ENCODE measurements at places on chromosomes 13 and 19. TPM values are rescaled to one million over a fixed set of nuclear protein-coding genes. Genes with fewer than 3 reads are reported as not detected.

The PEX11G gene
- 2.0 TPM for total RNA-seq

The C1QTNF9 gene
- 0.47 TPM for total RNA-seq

GRCh38 chr13:111228262-111229144 is 91.9 kb upstream of the TEX29 start:
- DNase-seq: no peak

- DNase-seq: no peak
Measured at GRCh38 chr13:26563713-26564112, 6.2 kb downstream of the WASF3 start.

- DNase-seq: no peak
Measured at GRCh38 chr19:17687141-17687856, 855 bp downstream of the UNC13A start.

GRCh38 chr19:13189600-13189999 is 39.4 kb downstream of the IER2 start:
- no peak for DNase-seq

- no peak for DNase-seq
Measured at GRCh38 chr13:30810261-30810701, 74.9 kb downstream of the ALOX5AP start.

GRCh38 chr19:17125062-17125727 is 49.6 kb downstream of the MYO9B start:
- no peak for DNase-seq

Data from left cardiac atrium (tissue), 4 donors.